ENCODE measurements at places on chromosomes 3 and 15.
A peak's percentile ranks its signal among the peaks of the same experiment; 100 is the strongest.

DNA sequence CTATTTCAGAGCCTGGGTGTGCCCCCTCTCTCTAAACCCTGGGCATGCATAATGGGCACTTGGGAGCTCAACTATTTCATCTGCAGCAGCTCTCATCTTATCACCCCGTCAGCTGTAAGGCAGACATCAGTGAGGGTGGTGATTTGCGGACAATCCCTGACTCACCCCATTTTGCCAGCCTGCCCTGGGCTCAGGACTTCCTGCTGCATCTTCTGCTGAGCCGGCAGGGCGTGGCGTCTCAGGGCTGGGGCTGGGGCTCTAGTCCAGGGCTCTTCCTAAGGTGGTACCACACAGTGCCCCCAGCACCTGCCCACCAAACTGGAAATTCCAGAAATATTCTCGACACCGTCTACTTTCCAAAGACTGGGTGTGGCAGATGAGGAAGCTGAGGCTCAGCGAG lies 925 bp upstream of the PSTPIP1 start:
- DNase-seq = peak; percentile 60

GRCh38 chr3:72675243-72675642 lies 173.0 kb downstream of the SHQ1 start:
- DNase-seq = no peak

GRCh38 chr15:42157381-42157780 lies 945 bp upstream of the PLA2G4F start:
- DNase-seq = no peak

- no peak for DNase-seq
These were observed 377.5 kb downstream of the LRTM1 start for GRCh38 chr3:54550221-54550977.

GRCh38 chr3:171881251-171881650 lies 38.1 kb downstream of the TMEM212 start:
- DNase-seq = no peak

GRCh38 chr3:34090876-34091275 lies 292.4 kb downstream of the PDCD6IP start:
- no peak for DNase-seq

- no peak for DNase-seq
These were observed 6.8 kb downstream of the CDAN1 start for GRCh38 chr15:42730135-42730534.

GRCh38 chr3:120749843-120750242 lies 7.3 kb downstream of the GTF2E1 start:
- DNase-seq = no peak

GRCh38 chr3:66863205-66864111 lies 134.6 kb upstream of the KBTBD8 start:
- no peak for DNase-seq

DNA sequence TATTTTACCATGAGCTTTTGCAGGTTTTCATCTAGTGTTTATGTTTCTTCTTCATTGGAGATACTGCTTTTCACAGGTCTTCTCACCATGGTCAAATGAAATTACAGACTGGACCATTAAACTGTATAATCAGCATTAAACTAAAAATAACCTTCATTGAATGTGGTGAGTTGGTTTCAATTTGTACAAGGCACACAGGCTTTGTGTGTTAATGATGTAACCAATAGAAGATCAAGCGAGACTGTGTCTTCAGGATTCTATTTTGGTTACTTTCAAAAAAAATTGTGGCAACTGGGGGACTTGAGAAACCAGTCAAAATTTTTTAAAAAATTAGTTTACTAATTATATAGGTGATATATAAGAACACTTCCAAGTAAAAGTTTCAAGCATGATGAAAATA lies 54.3 kb upstream of the GCSAM start:
- no peak for DNase-seq

DNA sequence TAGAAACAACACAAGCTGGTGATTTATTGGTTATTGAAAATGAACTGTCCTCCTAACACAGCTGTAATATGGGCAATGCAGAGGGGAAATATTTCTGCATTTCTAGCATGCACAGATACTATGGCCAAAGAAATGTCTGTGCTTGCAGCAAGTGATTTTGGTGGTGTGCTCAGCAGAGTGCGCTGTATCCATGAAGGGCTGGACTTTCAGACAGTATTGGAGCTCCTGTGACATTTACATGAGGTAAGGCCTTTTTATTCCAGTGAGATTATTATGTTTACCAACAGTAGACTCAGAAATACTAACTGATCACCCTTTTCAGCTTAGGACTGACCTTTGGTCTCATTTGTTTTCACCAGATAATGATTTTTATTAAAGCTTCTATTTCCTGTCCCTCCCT lies 1302.6 kb upstream of the EPHA6 start:
- DNase-seq = no peak

DNA sequence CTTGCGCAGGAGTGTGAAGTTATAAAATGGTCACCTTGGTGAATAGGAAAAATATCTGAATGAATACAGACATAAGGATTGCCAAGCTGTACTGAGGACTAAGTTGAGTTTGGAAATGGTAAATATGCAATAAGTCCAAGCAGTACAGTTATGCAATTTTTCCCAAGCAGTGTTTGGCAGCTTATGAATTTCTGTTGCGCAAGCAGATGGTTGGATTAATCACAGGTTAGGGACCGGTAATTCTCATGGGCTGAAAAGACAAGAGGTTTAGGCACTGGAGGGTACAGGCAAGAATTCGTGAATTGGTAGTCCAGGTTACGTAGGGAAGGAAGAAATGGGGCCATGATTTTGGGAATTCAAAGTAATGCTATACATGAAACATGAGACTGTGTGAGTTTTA lies 210.3 kb downstream of the RAP2B start:
- no peak for DNase-seq

DNA sequence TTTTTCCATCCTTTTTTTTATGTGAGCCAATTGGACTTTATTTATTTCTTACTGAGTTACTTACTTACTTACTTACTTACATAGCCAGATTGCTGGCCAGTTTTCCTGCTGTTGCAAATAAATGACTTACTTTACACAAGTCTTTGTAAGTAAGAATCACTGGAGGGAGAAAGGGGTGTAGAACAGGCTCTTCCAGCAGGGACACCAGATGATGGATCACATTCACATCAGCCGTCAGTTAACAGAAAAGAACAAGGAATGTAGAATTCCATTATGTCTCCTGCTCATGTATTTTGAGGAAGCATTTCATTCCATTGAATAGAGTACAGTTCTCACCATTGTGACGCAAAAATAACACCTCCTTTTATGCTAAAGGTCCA lies 188.6 kb downstream of the FNDC3B start:
- no peak for DNase-seq

- no peak for DNase-seq
These were observed 53.7 kb downstream of the RPL22L1 start for GRCh38 chr3:170816341-170816740.

DNA sequence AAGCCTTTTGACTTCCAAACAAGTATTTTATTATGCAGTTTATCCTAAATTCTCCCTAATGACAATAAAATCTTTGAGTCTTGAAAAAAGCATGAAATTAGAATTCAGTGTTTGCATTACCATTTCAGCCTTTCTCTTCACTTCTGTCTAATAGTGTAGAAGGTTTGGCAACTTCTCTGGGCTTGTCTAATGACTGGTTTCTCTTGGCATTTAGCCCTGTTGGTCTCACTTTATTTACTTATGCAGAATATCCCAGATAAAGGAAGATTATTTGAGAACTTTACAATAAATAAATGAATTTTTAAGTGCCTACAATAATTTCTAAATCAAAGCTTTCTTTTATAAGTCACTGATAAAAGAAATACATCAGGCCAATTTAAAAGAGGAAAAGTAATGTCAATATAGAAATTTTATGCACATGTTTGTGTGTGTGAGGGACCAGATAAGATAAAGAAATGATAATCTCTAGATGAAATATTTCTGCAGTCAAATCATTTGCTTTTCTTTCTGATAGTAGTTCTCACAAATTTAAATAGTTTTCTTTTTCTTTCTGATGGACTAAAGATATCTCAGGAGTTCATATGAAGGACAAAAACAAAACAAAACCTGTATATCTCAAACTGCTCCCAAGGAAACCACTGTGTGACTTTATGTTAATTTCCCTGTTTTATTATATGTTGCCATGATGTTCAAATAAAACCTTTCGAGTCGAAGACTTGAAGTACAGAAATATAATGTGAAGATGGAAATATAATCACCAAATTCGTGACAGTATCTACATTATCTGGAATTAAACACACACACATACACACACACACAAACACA lies 533.1 kb upstream of the CBLB start:
- no peak for DNase-seq

DNA sequence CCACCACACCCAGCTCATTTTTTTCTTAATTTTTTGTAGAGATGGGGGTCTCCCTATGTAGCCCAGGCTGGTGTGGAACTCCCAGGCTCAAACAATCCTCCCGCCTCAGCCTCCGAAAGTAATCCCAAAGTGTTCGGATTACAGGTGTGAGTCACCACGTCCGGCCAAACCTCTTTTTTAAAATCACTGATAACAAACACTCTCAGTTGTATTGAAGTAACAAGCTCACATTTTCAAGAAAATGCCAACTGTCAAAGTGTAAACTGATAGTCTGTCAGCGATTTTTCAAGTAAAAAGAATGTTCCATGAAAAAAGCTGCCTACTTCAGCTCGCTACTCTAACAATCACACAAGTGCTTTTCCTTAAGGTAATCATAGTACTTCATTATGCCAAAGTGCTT lies 33.4 kb downstream of the UBXN7 start:
- no peak for DNase-seq

DNA sequence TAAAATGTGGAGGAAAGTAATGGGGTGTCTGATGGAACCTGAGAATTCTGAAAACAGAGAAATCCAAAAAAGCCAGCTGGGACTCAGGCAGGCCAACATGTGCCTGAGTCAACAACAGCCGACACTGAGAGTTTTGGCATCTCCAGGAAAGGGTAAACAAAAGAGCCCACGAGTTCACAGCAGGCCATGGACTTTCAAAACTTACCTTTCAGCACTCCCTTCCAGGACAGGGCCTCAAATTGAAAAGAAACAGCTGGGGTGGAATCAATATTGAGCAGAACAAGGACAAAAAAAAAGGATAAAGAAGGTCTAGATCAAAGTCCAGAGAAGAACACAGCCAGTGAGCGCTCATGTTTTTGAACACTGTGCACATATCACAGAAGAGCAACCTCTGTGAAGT lies 735.4 kb upstream of the GRM7 start:
- DNase-seq = no peak

GRCh38 chr3:148903022-148903442 lies 37.9 kb downstream of the CPA3 start:
- no peak for DNase-seq

GRCh38 chr3:36904641-36905040 lies 40.2 kb downstream of the TRANK1 start:
- no peak for DNase-seq

GRCh38 chr15:58423831-58424608 lies 7.8 kb upstream of the LIPC start:
- DNase-seq = no peak

DNA sequence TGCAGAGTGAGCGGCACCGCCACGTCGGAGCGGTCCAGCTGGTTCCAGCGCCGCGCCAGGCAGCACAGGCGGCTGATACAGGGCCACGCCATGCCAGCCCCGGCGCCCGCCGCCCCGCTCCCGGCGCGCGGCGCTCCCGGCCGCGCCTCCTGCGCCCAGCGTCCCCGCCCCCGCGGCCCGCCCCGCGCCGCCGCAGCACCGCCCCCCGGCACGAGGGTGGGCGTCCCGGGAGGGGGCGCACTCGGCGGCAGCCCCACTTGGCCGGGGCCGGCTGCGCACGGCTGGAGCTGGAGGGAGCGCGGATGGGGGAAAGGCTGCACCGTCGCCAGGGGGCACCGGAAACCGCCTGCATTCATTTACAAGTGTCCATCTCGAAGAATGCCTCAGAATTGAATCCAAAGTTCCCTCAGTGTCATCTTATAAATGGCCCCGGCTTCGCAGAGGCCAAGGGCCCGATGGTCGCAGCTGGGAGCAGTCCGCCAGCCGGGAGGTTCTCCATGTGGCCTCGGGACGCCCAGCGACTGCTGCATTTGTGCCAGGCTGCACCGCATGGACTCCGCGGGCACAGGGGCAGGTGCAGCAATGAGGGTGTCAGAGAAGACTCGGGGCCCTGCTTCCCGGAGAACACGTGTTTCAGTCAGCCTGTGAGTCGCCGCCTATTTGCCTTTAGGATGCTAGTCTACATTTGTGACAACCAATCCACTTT lies at the start of gene MAP6D1:
Gene MAP6D1 (minus strand): TSS at position 122 of the 706 bp plus-strand sequence. CDS start 30 bp downstream, at position 92.
- peak; percentile 52 for DNase-seq

DNA sequence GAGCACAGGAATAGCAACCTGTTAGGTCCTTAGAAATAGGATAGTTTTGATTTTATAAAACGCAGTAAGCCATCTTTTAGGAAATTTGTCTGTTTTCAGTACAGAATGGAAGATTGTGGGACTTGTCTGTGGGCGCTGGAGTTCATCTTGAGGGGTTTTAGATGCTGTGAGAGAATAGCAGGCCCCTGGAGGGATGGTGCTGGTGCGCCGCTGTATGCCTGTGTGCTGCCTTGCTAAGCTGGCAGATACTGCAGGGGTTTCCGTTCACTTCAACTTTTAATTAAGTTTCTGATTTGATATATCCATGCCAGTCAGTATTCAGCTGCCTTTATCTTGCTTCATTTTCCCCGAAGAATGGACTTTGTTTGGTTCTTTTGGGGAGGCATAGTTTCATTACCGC lies 4.2 kb downstream of the CACNA2D3 start:
- DNase-seq = no peak

- DNase-seq = no peak
These were observed 115.7 kb downstream of the AKAP13 start for GRCh38 chr15:85496151-85496550.

GRCh38 chr3:152971880-152972279 lies 136.9 kb downstream of the P2RY1 start:
- DNase-seq = no peak

GRCh38 chr15:46751303-46751702 lies 966.0 kb upstream of the SEMA6D start:
- no peak for DNase-seq

DNA sequence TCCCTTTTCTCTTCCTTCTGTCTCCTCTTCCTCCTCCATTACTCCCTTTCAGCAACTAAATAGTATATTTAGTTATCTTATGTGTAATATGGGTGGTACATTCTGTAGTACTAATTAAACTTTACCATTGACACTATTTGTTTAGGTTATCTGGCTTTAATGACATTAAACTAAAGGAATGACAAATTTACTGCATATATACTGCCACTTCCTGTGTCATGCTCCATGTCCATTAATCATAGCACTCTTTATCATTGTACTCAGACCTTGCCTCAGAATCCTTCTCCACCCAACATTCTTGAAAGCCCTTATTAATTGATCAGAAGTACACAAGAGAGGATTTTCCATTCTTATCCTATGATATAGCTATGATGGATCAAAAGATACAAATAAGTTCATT lies 244.2 kb downstream of the NAALADL2 start:
- no peak for DNase-seq

GRCh38 chr3:58660998-58661397 lies 5.6 kb downstream of the FAM3D start:
- DNase-seq = no peak
